ENCODE measurements at places on chromosomes 2 and 18. TPM values are rescaled to one million over a fixed set of nuclear protein-coding genes. Genes with fewer than 3 reads are reported as not detected.

GALNT14 gene
- not detected for total RNA-seq

UGT1A4 gene
- not detected for total RNA-seq

FSIP2 gene
- total RNA-seq = 0.08 TPM

GPR35 gene
- 2.4 TPM for total RNA-seq

KRTCAP3 gene
- 7.1 TPM for total RNA-seq

FOXI3 gene
- total RNA-seq = not detected

GPR39 gene
- not detected for total RNA-seq

GNAL gene
- total RNA-seq = 0.24 TPM

ASPRV1 gene
- total RNA-seq = 1.3 TPM

ACKR3 gene
- total RNA-seq = 6.1 TPM

REG1B gene
- total RNA-seq = not detected

RBFA gene
- total RNA-seq = 22.4 TPM

SERPINB7 gene
- not detected for total RNA-seq

SERPINB2 gene
- not detected for total RNA-seq

UGT1A8 gene
- total RNA-seq = not detected

KATNAL2 gene
- total RNA-seq = 0.82 TPM

TEX44 gene
- not detected for total RNA-seq

LIMS3 gene
- total RNA-seq = 2.5 TPM

ALPP gene
- total RNA-seq = not detected

BOLL gene
- not detected for total RNA-seq

KLHL41 gene
- not detected for total RNA-seq

FSHR gene
- total RNA-seq = not detected

UBE2F gene
- total RNA-seq = 94.1 TPM

PRLH gene
- total RNA-seq = not detected

CAPN14 gene
- not detected for total RNA-seq

LAMA3 gene
- 1.2 TPM for total RNA-seq

VIL1 gene
- total RNA-seq = not detected

PRKAG3 gene
- not detected for total RNA-seq

DSC3 gene
- not detected for total RNA-seq

TSGA10 gene
- 9.2 TPM for total RNA-seq

TFCP2L1 gene
- 0.07 TPM for total RNA-seq

PARD3B gene
- total RNA-seq = 1.2 TPM

CYP27A1 gene
- 0.10 TPM for total RNA-seq

ZAP70 gene
- 304 TPM for total RNA-seq

CYS1 gene
- 0.28 TPM for total RNA-seq

FAM117B gene
- total RNA-seq = 26.7 TPM

ARHGAP25 gene
- total RNA-seq = 79.6 TPM

FRZB gene
- not detected for total RNA-seq

PTPRN gene
- total RNA-seq = not detected

IL36G gene
- total RNA-seq = not detected

TOGARAM2 gene
- total RNA-seq = 4.0 TPM

KCNE4 gene
- not detected for total RNA-seq

IL1RN gene
- 0.25 TPM for total RNA-seq

FIGN gene
- not detected for total RNA-seq

WDR43 gene
- 61.3 TPM for total RNA-seq

GALNT5 gene
- not detected for total RNA-seq

MC2R gene
- not detected for total RNA-seq

FAM161A gene
- total RNA-seq = 2.7 TPM

TMEM182 gene
- total RNA-seq = 1.8 TPM

PCARE gene
- not detected for total RNA-seq

KCNJ3 gene
- total RNA-seq = not detected

CLASP1 gene
- 50.1 TPM for total RNA-seq

ANXA4 gene
- 57.4 TPM for total RNA-seq

ANKRD36 gene
- 58.0 TPM for total RNA-seq

HOXD12 gene
- not detected for total RNA-seq

CCDC74B gene
- 0.71 TPM for total RNA-seq

TUBA3E gene
- total RNA-seq = not detected

Measured in activated naive CD4-positive, alpha-beta T cell treated with anti-CD3 and anti-CD28 coated beads, Interleukin-2, amount 10 ng/mL, durations not matched to agents 5 hours and 36 hours (primary cell).